ELF-1 (cell line): ENCODE measurements at places on chromosomes 6 and 20.

DNA sequence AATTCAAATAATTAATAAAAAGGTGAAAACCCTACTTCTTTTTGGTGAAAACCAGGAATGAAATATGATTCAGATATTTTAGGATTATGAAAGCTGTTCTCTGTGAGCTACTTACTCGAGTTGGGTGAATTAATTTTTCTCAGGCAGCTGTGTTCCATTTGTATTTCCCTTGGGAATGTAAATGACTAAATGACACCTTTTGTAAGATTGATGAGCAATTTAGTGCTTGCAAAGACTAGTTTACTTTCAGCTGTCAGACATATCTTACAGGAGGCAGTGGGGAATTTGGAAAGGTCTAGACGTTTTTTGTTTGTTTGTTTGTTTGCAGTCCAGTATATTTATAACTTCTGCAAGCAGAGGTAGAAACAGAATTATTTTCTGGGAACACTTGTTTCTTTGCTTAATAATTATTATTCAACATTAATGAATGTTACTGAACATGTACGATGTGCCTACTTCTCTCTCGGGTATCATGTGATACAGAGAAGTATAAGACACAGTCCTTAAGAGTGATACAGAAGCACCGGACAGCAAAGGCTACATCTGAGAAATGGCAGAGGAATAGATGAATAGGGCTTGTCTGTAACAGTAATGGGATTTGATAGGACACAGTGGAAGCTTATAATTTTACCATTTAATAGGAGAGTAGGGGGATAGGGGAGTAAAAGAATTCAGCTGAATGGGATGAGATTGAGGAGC, 91.3 kb downstream of the AKAP7 start:
- no peak for DNase-seq

GRCh38 chr6:94272327-94272726, 853.0 kb upstream of the EPHA7 start:
- DNase-seq = peak; percentile 18

- no peak for DNase-seq
Observed at GRCh38 chr6:137850816-137851602, 16.1 kb upstream of the TNFAIP3 start.

GRCh38 chr6:47734831-47735481, 36.6 kb downstream of the ADGRF4 start:
- DNase-seq = peak; percentile 6

DNA sequence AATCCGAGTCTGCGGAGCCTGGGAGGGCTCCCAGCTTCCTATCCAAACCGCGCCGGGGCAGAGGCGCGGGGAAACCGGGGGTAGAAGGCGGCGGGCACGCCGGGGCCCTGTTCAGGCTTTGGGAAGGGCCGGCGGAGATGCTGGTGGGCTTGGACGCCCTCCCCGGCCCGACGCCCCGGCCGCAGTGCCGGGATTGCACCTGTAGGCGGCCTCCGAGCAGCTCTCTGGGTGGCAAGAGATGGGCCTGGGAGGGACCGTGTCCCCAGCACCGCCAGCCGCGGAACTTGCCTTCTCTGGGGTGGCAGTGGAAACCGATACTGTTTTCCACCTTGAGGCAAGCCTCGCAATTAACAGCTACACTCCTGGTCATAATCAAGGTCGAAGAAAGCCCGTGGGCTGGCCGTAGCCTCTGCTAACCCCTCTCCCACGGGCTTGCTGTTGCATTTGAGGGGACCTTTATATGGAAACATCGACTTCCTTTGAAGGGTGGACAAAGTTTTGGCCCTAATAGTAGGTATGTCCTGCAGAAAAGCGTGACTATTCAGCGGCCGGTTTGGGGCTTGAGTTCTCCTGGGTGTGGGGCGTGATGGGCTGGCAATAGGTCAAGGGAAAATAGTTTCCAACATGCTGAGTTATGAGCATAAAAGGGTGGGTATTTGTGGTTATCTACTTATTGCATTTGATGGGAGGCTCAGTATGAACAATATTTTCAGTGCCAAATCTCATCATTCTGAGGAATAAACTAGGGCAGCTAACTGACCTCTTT, 1.1 kb upstream of the JAG1 start:
- peak; percentile 94 for DNase-seq

DNA sequence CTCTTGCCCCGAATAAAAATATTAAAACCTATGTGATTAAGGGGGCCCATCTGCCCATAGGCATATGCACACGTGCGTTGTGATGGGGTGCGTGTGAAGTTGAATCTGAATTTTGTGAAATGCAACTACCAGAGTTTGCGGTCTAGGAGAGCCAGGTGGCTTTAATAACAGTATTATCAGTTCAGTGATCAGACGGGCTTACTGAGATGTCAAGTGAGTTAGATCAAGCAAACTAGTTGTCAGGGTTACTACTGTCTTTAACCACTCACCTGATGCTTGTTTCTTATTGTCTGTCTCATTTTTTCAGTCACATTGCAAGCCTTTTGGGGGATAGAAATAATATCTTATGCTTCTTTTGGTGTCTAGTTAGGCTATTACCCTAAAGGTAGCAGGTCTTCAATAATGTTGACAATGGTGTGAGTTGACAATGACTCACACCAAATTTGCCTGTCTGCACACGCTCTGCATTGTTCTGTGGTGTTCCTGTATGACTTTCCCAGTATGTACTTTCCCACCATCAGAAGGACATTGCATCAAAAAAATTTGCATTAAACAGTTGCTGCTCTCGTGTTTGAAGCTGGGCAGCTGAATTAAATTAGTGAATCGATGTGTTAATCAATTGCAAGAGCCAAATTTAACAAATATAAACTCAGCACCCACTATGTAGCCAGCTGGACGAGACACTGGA, 103.1 kb upstream of the NAA20 start:
- DNase-seq = no peak

GRCh38 chr6:34386316-34387137, 5.9 kb downstream of the NUDT3 start:
- no peak for DNase-seq

DNA sequence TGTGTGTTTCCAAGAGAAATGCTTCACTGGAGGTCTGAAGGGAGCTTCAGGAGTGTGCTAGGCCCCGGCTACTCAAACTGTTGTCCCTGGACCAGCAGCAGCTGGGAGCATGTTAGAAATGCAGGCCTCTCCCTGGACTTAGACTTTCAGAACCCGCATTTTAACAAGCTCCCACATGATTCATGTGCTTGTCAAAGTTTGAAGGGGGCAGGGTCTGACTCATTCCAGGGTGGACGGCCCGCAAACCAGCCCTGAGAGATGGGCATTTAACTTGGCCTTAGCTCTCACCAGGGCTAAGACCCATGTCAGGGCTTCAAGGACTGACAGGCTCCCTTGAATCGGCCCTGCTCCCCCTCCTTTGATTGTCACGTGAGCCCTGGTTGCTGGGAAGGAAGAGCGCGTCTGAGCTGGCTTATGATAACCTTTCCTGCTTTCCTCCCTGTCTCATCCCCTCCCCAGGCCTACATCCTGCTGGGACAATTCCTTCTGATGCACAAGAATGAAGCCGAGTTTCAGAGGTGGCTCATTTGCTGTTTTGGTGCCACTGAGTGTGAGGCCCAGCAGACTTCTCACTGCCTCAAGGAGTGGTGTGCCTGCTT, 35.5 kb downstream of the BANF2 start:
- peak; percentile 47 for DNase-seq

DNA sequence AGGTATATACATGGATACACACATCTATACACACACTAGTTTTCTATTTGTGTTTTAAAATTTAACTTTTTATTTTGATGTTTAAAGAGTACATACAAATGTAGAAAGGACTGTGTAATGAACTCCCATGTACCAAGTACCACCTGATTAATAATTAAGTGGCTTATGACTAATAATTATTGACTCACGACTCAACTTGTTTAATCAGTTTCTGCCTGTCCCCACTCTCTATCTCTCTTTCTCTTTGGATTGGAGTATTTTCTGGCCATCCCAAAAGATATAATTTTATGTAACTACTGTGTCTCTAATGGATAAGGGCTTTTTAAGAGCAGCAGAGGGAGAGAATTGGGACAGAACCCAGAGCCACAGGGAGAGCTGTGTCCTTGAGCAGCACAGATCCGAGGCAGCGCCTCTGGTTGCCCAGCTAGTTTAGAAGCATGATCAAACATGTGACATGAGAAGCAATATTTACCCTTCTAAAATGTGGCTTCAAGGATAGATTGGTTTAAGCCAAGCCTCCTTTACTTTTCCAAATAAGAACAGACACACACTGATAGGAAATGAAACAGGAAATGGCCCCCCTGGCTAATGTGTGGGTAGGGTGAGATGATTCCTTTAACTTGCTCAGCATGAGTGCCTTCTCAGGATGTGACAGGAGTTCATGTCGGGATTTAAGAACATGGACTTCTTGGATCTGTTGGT, 81.0 kb downstream of the ERMARD start:
- DNase-seq = no peak

- DNase-seq = no peak
Observed at GRCh38 chr6:157944983-157945931, 36.4 kb upstream of the SYNJ2 start.

- DNase-seq = no peak
Observed at GRCh38 chr6:52584203-52584602, 7.3 kb upstream of the TRAM2 start.

- no peak for DNase-seq
Observed at GRCh38 chr6:138272533-138273315, 54.4 kb upstream of the PBOV1 start.

- DNase-seq = no peak
Observed at GRCh38 chr20:57712851-57713504, 3.2 kb upstream of the PMEPA1 start.

DNA sequence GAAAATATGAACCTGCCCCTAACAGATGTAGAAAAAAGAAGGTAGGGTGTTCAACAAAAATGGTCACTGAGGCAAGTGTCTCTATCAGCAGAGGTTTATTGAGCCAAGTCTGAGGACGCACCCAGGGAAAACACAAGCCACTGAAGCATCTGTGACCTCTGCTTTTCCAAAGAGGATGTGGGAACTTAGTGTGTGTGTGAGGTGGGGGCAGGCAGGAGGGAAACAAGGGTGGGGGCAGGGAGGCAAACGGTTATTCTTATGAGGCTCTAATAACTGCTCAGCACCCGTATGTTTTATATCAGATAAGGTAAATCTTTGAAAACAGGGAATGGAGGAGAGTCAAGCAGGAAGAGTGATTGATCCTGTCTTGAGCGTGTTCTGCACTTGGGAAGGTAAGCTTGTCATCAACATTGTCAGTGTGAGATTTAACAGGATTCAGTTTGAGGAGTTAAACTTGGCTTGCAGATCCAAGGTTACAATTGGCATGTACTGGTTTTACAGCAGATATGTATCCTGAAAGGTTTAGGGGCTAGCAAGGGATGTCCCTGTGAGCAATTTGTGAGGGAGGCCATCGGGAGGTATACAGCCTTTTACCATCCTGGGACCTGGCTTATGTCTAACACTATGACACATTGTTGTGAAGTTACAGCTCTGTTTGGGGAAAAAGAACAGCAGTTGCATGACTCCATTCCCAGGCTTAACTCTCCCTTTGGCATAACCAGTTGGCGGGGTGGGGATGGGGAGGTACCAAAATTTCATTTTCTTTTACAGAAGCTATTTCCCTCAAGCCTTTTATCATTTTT, 33.7 kb downstream of the NINL start:
- DNase-seq = peak; percentile 43

GRCh38 chr20:15789079-15789478, 784.2 kb downstream of the KIF16B start:
- no peak for DNase-seq

DNA sequence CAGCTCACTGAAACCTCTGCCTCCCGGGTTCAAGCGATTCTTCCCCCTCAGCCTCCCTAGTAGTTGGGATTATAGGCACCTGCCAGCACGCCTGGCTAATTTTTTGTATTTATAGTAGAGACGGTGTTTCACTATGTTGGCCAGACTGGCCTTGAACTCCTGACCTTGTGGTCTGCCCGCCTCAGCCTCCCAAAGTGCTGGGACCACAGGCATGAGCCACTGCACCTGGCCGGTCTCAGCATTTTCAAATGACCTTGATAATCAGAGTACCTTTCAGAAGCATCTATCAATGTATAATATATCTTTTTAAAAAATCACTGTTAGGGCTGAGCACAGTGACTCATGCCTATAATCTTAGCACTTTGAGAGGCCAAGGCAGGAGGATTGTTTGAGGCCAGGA, 143.0 kb downstream of the DOK5 start:
- no peak for DNase-seq

DNA sequence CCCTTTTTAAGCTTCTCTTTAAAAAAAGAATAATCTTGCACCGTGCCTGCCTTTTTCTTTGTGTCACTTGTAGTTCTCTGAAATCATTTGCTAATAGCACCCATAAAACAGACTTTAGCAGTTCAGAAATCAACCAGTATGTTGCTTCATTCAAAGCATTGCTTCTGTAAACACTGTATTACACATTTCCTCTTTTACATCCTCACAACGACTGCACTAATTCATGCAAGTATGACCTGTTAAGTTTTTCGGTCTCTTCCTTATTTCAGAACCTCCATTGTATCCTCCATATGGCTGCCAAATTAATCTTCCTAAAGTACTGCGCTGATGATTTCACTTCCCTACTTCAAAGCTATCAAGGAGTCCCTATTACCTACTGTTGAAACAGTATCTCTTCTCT, 142.9 kb upstream of the RNF217 start:
- no peak for DNase-seq

GRCh38 chr20:51800060-51800871, 2.1 kb downstream of the SALL4 start:
- peak; percentile 95 for DNase-seq

GRCh38 chr20:20391766-20392165, 23.9 kb downstream of the INSM1 start:
- DNase-seq = no peak

DNA sequence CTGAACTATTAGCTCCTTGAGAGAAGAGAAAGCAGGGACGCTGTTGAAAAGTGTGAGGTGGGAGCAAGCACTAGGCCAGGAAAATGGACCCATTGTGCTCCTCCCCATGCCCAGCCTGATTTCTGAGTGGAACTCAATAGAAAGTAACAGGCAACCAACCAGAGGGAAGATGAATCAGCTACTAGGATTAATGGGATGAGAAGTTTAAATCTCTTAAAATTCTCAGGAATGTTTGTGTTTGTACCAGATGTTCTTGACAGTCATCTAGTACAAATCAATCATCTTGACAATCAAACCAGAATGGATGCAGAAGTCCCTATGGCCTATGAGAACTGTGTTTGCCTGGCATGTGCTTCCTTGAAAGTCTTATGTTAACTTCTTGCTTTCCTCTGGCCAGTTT, 48.9 kb downstream of the HDDC2 start:
- no peak for DNase-seq

- no peak for DNase-seq
Observed at GRCh38 chr20:496126-496696, 33.9 kb upstream of the TBC1D20 start.

- no peak for DNase-seq
Observed at GRCh38 chr6:27874016-27874415, 38.2 kb downstream of the OR2B2 start.

DNA sequence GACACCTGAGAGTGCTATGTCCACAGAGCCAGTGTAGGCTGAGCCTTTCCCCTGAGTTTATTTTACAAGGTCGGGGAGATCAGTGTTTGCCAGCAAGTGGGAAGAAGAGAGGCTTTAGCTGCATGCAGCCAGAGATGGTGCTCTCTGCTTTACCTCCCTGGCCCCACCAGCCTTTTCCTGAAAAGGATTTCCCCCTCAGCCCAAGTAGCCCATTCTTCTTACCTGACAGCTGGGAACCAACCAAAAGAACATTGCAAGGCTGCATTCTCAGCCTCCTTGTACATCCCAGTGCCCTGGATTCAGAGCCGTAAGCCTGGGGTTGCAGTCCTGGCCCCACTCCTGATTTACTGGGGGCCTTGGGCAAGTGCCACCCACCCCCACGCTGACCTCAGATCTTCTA, 16.9 kb downstream of the SNPH start:
- DNase-seq = no peak
